ENCODE measurements at places on chromosomes 2 and 18.

- DNase-seq = no peak
These were observed 95.3 kb downstream of the TMEM247 start for GRCh38 chr2:46574457-46575355.

GRCh38 chr18:77590943-77591515, 341.4 kb downstream of the GALR1 start:
- no peak for DNase-seq

DNA sequence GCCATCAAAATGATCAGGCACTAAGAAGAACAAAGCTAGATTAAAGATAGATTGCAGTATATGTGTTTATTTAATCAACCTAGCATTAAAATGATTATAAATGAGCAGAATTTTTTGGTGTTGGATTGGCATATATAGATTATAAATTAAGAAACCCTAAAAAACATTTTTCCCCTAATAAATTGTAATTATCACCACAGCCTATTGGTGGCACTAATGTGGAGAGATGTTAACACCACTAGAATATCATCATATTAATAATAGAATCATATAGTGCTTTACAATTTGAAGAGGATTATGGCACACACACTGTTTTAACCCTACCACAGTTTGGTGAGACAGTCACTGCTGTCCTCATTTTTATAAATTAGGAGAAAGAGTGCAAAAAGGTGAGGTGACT, 112.4 kb upstream of the RND3 start:
- DNase-seq = no peak

GRCh38 chr2:53769318-53769945, 1.8 kb downstream of the CHAC2 start:
- DNase-seq = no peak

- DNase-seq = no peak
These were observed 974.3 kb upstream of the CELF4 start for GRCh38 chr18:38539856-38540255.

GRCh38 chr2:47521666-47522285, 118.8 kb downstream of the MSH2 start:
- no peak for DNase-seq

DNA sequence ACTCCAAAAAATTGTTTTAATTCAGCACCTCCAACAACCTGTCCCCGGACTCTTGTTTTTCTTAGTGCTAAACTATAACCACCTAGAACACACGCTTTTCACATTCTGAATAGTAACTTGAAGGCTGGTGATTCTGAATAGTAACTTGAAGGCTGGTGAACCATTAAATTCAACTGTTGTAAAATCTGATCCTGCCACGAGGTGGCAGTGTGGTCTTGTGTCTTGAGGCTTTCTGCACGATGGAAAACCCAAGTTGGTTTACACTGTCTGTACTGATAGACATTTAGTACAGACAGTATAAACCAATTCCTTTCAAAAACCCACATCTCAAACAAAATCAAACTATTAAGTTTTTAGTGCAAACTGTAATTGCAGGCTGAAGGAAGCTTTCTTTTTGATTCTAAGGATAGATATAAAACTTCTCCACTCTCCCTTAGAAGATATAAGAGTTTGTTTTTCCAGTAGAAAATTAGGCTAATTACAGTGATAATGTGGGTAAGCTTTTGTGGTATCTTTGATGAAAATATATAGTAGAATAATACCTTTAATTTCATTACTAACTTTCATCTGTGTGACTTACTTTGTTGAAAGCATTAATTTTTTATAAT, 57.6 kb downstream of the VAPA start:
- peak; percentile 71 for DNase-seq

DNA sequence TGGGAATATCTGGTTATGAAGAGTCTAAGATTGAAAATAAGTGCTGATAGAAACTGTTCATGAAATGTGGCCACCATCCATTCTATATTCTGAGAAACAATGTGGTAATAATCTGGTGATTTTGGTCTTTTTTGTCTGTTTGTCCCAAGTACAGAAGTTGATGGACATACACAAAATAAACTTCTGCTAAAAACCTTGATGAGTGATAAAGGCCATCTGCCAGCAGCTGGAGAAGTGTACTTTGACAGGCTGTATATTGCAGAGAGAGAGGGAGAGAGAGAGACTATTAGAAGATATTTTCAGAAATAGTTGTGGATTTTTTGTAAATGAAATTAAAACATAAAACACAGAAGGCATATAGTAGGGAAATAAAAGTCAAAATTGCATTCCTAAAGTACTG, 96.9 kb upstream of the NABP1 start:
- DNase-seq = no peak

- DNase-seq = no peak
These were observed 60.6 kb downstream of the POU3F3 start for GRCh38 chr2:104914509-104914908.

DNA sequence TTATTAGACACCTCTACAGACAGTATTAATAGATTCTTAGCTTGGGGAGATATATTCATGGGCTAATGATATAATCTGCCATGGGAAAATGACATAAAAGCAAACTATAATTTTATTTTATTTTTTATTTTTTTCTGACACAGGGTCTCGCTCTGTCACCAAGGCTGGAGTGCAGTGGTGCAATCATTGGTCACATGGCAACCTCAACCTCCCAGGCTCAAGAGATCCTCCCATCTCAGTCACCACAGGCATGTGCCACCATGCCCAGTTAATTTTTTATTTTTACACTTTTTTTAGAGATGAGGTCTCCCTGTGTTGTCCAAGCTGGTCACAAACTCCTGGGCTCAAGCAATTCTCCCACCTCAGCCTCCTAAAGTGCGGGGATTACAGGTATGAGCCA, 39.3 kb downstream of the RTN4 start:
- DNase-seq = peak; percentile 53

DNA sequence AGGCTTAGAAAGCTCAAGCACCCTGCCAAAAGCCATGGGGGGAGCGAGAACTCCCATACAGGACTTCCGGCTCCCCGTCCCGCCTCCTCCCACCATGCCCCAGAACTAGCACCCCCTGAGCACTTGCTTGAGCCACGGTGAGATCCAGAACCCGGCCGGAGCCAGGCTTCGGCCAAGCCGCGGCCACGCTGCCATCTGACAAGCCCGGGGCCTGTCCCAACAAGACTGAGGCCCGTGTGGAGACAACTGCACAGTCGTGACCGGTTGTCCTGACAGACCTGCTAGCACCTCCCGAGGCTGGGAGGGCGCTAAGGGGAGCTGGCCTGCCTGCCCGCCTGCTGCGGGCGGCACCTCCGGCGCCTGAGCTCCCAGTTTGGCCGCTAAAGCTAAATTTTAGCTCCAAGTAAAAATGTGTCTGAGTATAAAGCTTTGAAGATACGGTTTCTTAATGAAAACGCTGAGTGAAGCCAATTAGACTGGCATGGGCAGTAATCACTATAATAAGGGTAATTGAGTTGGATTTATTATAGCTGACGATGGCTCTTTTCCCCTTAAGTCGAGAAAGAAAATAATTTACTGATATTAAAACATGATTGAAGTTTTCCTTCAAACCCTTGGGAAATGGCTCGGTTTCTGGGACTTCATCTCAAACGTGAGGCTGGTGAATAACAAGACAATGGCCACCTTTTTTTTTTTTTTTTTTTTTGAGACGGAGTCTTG, 78.3 kb upstream of the ODC1 start:
- DNase-seq = no peak

DNA sequence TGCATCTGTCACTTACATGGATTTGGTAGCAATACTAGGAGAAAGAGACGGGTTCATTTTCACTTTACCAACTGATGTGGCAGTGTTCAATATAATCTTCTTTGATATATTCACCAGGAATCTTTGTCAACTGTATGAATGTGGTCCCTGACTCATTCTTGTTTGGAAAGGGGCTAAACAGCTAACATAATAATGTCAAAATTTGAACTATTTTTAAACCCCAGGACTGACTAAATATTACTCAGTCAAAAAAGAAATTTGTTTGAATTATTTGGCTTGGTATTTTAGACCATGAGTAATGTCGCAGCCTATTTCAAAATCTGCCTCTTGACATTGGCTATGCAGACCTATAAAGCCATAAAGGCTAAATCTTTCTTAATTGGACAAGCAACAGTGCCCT, 413.7 kb upstream of the RGPD4 start:
- DNase-seq = peak; percentile 3

- no peak for DNase-seq
These were observed 134.3 kb upstream of the TACR1 start for GRCh38 chr2:75333646-75334045.

- no peak for DNase-seq
These were observed 219.3 kb upstream of the SH3BP4 start for GRCh38 chr2:234732404-234733092.

DNA sequence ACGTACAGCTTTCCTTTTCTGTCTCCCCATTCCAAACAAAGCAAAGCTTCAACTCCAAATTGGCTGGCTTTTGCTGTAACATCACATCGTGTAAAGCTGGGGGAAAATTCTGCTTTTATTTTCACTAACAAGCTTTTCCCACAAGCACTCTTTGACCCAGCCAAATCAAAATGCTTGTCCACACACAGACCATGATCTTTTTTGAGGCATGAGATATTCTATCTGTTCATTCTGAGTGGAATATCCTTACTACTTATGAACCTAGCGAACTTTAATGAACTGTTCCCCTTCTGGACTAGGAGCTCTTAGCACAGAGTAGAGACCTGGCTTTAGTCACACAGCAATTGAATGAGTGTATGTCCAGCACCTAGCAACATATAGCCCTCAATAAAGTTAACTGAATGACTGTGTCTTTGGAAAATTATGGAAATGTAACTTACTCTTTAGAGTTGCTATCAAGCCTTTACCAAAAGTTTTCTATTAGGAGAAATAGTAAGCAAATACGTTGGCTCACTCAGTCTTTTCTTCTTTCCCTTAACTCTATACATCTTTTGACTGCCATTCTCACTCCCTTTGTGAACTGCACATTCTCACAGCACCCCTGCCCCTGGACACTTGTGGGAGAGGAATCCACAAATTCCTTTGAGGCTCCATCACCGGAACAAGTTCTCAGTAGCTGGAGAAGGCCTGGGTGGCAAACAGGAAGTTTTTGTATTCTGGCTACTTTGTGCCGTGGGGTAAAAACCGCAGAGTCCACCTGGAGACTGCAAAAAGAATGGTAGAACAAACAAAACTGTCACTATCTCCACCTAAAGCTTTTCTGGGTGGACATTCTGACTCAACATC, 1.3 kb upstream of the UBE2E3 start:
- peak; percentile 82 for DNase-seq

DNA sequence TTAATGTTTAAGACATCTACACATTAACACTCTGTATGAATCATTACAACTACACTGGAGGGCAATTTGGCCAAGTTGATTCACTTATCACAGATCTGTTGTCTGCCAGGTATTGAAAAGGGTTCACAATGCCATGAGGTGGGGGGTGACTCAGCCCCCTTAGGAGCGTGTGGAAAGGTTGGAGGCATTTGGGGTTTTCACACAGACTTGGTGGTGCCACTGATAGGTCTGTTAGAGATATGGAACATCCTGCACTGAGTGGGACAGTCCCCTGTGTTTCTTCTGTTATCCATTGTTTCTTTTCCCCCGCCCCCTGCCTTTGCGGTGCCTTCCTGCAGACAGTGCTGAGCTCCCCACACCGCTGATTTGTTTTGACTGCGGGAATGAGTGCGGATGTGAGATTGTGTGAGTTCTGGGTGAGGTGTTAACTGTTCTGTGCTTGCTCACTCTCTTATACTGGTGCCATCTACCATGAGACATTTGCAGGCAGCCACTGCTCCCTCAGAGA, 9.3 kb upstream of the TSN start:
- DNase-seq = no peak

DNA sequence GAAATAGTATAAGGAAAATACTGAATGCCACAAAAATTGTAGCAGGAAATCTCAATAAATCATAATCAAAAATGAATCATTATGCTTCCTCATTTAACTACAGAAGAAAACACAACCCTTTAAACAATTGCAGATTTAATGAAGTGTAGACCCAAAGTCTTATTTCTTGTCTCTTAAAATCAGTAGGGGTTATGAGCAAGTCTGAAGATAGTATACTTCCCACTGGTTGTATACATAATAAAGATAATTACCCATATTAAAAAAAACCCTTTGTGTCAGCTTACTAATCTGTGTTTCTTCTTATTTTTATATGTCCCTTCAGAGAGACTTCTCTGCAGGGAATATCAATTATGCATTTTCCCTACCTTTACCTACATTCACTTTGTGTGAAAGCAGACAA, 504.7 kb downstream of the ERBB4 start:
- no peak for DNase-seq

- DNase-seq = peak; percentile 4
These were observed 79.6 kb downstream of the MIB1 start for GRCh38 chr18:21820033-21820810.

DNA sequence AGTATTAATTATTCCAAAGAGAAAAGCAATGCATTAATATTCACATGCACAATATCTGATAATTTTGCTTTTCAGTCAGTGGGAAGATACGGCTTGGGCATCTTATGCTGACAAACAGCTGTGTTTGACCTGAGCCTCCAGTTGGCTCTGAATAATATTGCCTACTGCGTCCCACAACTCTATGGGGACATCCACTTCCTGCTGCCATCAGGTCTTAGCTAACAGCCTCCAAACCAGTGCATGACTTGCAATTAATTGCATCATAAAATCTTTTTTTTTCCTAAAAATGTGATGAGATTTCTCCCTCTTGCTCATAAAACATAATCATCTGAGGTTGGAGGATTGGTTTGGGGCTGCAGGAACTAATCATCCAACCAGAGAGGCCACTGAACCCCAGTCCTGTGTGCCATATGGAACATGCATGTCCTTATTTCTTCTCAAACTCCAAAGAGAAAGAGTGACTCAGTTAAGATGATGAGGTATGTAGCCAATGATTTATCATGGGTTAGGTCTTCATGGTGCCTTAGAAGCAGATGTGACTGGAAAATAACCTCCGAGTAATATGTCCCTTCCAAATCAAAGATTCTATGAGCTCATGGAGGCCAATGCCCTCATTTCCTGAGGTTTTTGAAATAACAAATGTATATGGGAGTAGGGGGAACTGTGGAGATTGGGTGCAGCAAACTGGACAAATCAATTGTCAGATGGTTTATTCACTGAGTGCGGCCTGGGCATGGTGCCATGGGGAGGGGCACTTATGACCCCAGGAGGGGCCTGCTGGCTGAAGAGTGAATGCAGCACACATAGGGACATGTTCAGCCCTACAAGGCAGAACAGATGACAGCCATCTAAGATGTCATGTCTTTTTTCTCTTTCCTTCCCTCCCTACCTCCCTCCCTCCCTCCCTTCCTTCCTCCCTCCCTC, 39.4 kb downstream of the EDAR start:
- DNase-seq = no peak

- no peak for DNase-seq
These were observed 71.3 kb downstream of the VWA3B start for GRCh38 chr2:98158305-98158704.

DNA sequence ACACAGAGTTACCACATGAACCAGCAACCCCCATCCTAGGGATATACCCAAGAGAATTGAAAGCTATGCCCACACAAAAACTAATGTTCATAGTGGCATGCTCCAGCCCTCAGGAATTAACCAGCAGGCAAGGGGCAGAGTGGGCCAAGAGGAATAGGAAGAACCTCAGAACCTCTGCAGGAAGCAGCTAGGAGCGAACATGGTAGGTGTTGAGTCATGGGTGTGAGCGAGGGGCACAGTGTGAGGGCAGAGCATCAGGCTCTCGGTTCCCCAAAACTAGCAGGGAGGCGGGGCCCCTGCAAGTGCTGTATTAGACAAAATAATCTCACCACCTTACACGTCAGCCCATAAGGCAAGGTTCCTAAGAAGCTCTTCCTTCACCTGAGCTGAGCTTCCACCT, 5.6 kb upstream of the RUFY4 start:
- no peak for DNase-seq

- DNase-seq = no peak
These were observed 35.6 kb downstream of the PDE6D start for GRCh38 chr2:231745303-231746038.
